ENCODE measurements at places on chromosomes 1 and 21.

DNA sequence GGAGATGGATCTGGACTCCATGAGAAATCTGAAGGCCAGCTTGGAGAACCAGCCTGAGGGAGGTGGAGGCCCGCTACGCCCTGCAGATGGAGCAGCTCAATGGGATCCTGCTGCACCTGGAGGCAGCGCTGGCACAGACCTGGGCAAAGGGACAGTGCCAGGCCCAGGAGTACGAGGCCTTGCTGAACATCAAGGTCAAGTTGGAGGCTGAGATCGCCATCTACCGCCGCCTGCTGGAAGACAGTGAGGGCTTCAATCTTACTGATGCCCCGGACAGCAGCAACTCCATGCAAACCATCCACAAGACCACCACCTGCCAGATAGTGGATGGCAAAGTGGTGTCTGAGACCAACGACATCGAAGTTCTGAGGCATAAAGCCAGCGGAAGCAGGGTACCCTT is 601.5 kb upstream of the ZP4 start:
- DNase-seq = no peak

DNA sequence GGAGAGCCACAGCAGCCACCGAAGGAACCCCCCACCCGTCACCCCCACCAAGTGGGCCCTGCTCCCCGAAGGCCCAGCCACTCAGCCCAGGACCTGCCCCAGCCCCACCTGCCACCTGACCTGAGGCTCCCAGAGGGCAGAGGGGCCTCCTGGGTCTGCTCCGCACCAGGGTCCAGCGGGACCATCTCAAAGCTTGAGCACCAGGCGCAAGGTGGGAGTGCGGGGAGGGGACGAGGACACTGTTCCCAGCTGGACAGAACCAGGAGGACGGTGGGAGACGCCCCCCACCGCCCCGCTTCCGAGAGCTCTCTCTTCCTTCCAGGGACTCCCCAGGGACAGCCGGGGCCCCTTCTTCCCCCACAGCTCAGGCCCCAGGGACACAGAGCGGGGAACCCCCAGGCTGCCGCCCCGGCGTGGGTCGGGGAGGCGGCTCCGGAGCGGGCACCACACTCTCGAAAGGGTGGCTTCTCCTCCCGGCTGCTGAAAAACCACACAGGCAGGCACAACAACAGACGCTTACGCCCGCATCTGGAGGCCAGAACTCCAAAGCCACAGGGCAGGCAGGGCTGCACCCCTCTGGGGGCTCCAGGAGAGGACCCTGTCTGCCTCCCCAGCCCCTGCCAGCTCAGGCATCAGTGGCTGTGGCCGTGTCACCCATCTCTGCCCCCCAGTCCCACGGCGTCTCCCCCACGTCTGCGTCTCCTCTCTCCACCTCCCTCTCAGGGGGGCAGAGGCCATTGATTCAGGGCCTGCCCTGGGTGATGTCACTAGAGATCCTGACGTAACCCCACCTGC is 1.9 kb upstream of the TTLL10 start:
- no peak for DNase-seq

DNA sequence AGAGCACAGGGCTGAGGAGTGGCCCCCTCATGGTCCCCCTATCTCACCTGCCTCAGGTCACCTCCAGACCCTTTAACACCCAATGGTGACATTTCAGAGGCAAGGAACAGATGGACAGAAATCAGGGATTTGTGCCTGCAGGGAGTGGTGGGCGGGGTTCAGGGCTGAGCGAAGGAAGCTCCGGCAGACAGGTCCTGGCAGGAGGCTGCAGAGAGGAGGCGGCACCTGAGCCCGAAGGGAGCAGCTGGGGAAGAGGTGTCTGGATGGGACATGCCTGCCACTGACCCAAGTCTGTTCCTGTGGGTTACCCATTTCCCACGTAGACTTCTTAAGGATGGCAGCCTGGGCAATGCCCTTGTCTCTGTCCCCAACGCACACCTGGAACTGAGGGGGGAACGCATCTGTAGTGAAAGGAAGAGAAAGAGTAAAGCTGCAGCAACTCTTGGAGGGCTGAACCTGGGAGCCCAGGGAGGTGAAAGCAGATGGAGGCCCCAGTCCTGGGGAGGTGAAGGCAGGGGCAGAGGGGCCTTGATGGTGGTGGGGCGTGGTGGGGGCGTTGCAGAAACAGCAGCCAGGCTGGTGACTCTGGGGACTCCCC is 61.6 kb upstream of the ADARB1 start:
- DNase-seq = no peak

DNA sequence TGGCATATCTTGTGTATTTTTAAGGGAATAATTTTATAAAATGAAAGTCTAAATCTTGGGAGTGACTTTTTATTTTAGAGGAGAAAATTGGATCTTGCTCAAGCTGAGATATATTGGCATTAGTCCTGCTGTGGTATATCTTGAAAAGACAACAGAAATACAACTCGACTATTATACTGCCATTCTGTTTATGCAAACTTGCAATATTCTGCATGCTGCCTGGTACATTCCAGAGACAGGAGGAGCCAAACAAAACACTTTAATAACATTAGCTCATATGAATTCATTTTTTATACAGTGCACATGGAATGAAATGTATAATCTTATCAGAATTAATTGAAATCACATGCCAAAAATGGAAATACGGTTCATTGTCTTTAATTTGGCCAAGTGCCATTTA is 176.0 kb upstream of the NRIP1 start:
- no peak for DNase-seq

DNA sequence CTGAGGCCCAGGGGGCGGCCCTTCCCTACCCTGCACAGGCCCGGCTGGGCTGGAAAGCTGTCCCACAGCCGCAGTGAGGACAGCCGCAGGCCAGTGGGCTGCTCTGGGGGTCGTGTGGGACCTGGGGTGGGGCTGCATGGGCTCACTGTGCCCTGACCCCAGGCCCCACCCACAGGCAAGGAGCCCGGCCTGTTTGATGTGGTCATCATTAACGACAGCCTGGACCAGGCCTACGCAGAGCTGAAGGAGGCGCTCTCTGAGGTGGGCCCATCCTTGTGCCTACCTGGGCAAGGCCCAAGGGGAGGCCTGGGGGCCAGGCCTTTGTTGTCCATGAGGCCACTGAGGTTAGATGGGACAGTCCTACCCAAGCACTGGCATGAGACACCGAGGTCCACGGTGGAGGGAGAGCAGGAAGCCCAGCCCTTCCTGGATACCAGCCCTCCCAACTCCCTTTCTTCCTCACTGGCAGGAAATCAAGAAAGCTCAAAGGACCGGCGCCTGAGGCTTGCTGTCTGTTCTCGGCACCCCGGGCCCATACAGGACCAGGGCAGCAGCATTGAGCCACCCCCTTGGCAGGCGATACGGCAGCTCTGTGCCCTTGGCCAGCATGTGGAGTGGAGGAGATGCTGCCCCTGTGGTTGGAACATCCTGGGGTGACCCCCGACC is 1.4 kb upstream of the GJC2 start:
- DNase-seq = no peak

- no peak for DNase-seq
Measured at GRCh38 chr1:162716123-162716522, 74.4 kb upstream of the HSD17B7 start.

DNA sequence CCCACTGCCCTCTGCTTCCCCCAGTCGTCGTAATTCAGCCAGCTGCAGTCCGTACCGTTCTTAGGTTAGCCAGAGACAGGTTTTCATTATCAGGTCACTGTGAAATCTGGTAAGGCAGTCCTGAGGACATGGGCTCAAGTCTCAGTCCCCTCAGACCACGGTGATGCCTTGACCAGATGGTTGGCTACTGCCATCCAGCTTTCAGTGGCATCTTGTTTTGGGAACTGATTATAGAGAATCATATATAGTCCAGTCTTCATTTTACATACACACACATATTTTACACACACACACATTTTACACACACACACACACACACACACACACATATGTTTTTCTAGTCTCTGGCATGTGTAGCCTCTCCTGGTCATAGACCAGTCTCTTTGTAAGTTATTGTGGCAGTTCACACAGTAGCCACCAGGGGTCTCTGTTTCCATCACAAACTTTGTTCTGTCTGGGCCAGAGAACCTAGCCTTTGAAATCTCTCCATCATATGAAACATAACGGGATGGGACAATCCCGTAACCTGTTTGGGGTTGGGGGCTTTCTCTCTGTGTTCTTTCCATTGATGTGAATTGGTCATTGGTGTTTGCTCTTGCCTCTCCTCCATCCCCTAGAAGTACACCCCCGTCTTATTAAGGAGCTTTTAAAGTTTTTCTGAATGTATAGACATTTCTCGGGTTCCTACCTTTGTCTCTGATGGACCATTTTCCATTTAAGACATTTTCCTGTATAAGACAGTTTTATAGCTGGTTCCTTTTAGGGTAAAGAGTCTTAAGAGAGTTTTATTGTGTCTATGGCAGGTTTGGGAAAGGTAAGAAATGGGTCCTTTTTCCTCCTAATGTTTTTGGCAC is 8.4 kb upstream of the IKBKE start:
- DNase-seq = peak; percentile 79

GRCh38 chr21:41759926-41760325 is 6.9 kb downstream of the RIPK4 start:
- DNase-seq = no peak

- DNase-seq = no peak
Measured at GRCh38 chr1:49995734-49996133, 28.0 kb downstream of the AGBL4 start.

GRCh38 chr1:44359234-44359935 is 4.3 kb upstream of the ERI3 start:
- DNase-seq = peak; percentile 16

DNA sequence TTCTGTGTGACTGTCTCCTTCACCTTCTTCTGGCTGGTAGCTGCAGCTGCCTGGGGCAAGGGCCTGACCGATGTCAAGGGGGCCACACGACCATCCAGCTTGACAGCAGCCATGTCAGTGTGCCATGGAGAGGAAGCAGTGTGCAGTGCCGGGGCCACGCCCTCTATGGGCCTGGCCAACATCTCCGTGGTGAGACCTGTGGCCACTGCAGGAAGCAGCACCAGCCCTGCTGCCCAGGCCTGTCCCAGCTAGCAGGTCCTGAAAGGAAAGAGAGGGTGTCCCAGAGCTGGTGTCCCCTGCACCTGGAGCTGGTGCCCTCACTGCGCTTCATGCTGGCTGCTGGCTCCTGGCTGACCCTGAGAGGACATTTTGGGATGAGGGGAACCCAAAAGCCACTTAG is 5.9 kb upstream of the ATXN7L2 start:
- no peak for DNase-seq

GRCh38 chr1:101008229-101008834 is 17.3 kb downstream of the DPH5 start:
- no peak for DNase-seq

GRCh38 chr1:184533915-184534314 is 147.1 kb downstream of the C1orf21 start:
- DNase-seq = no peak

DNA sequence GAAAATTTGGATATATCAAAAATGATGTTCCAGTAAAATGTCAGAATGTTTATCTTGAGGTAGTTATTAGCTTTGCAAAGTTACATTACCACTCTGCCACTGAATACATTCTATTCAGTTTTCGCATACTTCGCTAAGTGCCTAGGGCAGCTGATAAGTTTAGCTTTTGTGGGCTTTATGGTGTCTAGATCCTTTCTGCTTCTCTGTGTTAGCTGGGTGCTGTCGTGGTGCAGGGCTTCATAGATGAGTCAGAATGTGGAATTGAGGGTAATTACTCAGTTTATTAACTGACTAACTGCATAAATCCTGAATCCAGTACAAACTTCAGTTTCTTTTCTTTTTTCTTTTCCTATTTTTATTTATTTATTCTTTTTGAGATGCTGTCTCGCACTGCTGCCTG is 21.5 kb downstream of the NCAM2 start:
- no peak for DNase-seq

DNA sequence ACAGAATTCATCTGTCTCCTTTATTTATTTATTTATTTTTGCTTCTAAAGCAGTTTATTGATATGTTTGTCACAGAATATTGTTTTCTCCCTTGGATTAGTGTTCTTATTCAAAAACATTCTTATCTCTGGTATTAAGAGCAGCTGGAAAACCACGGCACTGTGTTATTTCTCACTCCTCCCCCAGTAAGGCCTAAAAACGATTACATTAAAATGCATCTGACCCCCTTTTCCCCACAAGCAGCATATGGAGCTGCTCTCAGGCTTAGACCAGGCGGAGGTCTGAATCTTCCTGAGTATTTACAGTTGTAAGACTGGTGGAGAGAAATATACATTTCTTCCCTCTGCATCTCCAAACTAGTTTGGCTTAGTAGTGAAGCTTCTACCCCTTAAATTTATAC is 86.8 kb downstream of the HLX start:
- no peak for DNase-seq

GRCh38 chr1:64623750-64624191 is 121.1 kb upstream of the RAVER2 start:
- no peak for DNase-seq

GRCh38 chr1:32353431-32353830 is 8.9 kb downstream of the FAM229A start:
- DNase-seq = no peak

- DNase-seq = no peak
Measured at GRCh38 chr1:6899621-6900020, 114.4 kb downstream of the CAMTA1 start.

DNA sequence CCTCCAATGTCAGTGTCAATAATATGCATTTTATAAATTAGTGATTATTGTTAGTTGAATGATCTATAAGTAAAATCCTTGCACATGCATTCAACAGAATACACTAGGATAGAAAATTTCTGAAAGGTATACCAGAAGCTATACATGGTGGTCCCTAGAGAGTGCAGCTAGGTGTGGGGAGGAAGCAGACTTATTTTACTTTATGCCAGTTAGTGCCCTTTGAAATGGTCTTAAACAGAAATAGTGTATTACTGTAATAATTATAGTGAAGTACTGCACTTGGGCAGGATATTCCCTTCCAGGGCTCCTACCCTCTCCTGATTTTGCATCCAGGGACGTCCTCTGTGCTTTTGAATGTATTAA is 23.2 kb upstream of the WDR26 start:
- DNase-seq = no peak

DNA sequence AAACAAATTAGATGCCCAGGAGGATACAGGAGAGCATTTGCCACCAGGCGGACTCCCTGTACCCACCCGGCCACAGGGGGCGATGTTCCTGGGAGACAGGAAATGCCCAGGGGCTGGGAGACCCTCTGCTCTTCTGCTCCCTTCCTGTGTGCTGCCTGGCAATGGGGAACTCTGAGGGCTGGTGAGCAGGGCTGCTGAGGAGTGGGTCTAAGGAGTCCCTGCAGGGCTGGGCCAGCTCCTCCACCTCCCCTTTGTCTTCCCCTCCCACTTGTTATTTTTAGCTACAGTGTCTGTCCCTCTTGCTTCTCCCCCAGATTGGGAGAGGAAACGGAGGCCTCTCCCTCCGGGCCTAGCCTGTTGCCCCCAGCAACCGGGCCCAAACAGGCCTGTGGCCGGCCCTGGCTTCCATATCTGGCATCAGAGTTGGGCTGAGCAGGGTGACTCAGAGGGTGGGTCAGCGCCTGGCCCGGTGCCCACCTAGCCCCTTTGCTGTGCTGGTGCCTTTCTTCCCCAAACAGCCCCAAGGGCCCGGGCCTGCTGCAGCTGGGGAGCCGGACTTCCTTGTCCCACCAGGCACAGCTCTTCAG is 11.6 kb downstream of the LMNA start:
- DNase-seq = no peak

DNA sequence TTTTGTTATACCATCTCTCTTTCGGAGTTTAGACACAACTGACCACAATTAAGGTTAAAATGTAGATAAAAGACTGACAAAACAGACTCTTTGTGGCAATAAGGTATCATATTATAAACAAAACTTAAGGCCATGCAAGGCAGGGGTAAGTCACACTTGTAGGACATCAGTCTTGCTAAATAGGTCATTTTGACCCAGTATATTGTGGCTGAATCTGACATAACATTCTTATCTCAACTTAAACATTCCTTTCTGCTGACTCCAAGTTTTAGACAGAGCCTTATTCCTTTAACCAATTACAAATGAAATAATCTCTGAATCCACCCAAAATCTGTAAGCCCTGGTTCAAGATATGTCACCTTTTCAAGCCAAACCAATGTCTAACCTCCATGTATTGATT is 733.4 kb upstream of the B3GALT2 start:
- no peak for DNase-seq

Measured in HEK293T (cell line).